Fibroblast of skin of back (primary cell): ENCODE measurements at places on chromosomes 7 and 10.

- no peak for DNase-seq
Measured at GRCh38 chr10:112768121-112768520, 181.9 kb upstream of the TCF7L2 start.

DNA sequence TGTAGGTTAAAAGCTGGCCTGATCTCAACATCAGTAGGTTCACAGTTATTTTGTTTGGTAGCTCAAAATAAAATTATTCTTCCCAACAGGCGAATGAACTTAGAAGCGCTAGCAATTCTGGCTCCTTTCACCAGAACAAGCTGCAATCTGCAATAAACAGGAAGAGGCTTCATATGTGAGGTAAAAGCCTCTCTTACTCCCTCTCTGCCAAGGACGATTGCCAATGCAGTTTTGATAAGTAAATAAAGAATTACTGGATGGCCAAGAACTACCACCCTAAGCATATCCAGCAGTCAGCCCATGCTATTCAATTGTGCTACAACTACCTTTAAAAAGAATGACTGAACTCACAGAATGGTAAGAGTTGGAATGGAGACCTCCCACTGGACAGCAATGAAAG, 150.0 kb upstream of the LAMB4 start:
- DNase-seq: no peak

DNA sequence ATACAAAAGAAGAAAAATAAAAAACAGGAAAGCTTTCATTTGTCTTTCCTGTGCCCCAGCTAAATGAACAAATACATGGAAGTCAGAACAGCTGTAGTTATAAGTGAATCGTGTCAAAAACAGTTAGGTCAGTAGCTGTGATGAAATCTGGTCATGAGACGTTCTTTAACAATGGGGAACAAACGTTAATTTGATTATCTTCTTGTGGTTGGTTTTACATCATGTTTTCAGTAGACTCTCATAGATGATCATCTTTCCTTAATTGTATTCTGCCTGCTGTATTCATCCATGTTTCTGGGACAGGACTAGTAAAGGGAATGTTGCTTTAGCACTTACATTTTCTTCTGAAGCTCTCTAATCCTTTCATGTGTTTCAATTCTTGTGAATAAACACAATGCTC, 97.0 kb downstream of the PCLO start:
- DNase-seq: no peak

DNA sequence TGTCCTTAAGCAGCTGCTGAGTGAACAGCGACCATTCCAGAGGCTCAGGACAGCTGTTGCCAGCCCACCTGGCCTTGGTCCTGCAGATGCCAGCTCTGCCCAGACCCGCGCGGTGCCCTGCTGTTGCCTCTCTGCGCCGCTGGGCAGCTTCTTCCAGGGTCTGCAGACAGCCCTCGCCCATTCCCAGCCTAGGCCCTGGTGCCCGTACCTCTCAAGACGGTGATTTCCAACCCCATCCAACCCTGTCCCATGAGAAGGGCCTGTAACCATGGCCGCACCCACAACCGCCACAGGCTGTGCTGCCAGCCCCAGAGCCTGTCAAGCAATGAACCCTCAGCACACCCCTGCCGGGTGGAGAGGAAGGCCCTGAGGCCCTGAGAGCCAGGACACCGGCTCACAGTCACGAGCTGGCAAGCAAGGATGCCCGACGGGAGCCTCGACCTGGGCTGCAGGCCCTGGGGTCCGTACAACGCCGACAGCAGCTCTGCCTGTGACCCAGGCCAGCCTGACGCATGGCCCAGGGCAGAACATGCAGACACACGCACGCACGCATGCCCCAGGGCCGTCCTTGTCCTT, 231.9 kb downstream of the MAD1L1 start:
- DNase-seq: no peak

GRCh38 chr10:16436758-16437539, at the start of gene PTER:
PTER (plus strand) TSS chr10:16437010; CDS start chr10:16484385, 47,375 bp downstream.
- DNase-seq: peak; percentile 93

DNA sequence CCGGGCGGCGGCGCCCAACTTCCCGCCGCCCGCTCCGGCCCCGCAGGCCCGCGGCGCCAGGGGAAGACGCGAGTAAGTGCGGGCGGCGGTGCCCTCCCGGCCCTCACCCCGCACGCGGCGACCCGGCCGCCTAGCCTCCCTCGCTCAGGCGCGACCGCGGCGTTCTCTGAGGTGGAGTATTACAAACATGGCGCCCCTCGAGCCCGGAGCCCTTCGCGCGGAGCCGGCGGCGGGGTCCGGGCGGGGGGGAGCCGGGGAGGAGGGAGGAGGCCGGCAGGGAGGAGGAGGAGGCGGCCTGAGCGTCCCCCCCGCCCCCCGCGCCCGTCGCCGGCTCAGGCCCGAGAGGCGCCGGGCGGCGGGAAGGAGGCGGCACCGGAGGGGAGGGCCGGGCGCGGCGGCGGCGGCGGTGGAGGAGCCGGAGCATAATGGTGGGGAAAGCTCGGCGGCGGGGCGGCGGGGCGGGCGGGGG, at the start of gene ZMYND11:
TSS of gene ZMYND11 (plus strand) at position 324 of the 469 bp plus-strand sequence. CDS start 44,558 bp downstream, outside the sequence.
- DNase-seq: peak; percentile 74

DNA sequence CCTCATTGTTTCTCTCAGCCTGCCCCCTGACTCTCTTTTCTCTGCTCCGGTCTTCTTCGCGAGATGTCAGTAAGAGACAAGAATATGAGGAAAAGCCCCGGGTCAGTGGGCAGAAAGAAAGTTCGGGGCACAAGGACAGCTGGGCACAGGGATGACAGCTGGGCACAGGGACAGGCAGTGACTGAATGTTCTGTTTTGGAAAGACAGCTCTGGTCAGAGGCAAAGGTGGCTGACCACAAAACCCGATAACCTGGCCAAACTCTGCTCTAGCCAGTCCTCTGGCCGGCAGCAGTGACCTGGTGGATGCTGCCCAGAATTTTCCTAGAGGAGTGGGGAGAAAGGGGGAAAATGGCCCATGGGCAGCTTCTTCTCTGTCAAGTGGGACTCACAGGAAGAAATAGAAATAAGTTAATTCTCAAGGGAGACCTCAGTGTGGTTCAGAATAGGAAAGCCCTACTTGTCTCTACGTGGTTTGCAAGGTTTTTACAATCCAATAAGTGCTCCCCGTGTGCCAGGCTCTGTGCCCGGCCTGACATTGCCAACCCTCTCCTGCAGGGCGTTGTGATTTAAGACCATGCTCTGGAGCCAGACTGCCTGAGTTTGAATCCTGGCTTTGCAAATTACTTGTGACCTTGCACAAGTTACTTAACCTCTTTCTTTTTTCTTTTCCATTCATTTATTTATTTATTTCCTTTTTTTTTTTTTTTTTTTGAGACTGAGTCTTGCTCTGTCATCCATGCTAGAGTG, 110.6 kb upstream of the ZNF716 start:
- DNase-seq: no peak

DNA sequence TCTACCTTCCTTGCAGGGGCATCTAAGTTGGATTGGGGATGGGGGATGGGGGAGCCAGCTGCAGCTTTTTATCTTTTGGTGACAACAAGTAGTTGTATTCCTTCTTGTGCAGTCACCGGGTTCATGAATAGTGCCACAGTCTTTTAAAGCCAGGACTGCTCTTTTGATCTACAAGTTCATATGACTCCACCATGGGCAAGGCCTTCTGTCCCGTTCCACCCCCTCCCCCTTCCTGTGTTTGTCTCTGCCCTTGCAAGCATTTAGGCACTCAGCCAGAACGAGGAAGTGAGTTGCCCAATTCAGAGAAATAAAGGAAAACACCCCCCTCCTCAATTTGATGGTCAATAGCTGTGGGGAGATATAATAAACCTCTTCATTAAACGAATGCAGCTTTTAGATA, 44.8 kb upstream of the EGR2 start:
- no peak for DNase-seq

DNA sequence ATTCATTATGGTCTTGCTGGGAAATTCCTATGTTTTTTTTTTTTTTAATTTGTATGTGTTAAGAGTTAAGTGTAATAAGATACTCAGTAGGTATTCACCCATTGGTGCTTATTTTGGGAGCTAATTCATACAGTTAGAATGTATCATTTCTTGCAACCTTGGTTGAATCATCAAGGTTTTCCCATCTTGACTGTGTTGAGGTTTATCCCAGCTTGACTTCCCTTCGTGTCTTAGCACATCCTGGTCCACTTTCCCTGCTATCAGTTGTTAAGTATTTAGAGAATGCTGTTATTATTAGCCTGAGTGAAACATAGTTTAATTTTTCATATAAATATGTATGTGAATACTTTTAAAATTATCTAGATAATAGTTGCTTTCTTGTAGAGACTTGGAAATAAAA, 20.8 kb downstream of the RALA start:
- DNase-seq: peak; percentile 71
